Activated T-cell treated with anti-CD3 and anti-CD28 coated beads, Interleukin-2, amount 50 U/mL, for 72 hours (primary cell): ENCODE measurements at places on chromosomes 16 and 17. TPM values are rescaled to one million over a fixed set of nuclear protein-coding genes. Genes with fewer than 3 reads are reported as not detected.

DNA sequence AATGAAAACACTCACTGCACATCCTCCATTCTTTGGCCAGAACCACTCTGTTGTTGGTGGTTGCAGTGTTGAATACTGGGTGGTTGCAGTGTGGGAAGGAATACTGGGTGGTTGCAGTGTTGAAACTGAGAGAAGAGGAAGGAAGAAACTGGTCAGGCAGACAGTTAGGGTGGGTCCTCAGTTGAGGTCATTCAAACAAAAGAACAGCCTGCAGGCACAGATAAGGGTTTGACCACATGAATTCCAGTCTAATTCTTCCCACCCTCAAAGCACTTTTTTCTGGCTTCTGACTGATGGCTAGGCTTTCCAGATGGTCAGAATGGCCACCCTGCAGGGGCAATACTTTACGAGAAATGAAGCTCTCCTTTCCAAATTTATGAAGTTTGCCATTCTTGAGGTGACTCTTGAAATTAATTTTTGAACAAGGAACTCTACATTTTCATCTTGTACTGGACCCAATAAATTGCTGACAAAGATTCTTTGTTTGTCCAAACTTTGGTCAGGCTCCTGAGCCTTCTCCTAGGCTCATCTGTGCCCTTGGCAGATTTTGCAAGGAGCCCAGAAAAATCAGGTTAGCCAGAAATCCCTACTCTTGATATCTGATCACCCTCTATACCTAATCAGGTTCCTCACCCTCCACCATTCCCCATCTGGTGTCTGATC is 596.6 kb upstream of the CDH5 start:
- DNase-seq: no peak

DNA sequence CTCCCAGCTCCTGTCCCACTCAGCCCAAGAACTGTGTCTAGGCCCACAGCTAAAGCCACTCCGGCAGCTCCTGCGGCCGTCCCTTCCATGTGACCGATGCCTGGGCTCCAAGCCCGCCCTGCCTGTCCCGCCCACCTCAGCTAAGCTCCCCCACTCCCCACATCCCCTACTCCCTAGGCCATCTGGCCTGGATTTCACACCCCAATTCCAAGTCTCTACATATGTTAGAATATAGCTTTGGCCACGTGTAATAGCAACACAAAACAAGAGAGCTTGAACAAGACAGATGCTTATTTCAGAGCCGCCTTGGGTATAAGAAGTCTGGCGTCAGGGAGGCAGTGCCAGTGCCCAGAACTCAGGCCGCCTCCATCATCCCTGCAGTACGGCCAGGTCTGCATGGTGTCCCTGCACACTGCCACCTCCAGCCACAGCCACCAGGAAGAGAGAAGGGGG is 30.0 kb upstream of the USP22 start:
- DNase-seq: no peak

DNA sequence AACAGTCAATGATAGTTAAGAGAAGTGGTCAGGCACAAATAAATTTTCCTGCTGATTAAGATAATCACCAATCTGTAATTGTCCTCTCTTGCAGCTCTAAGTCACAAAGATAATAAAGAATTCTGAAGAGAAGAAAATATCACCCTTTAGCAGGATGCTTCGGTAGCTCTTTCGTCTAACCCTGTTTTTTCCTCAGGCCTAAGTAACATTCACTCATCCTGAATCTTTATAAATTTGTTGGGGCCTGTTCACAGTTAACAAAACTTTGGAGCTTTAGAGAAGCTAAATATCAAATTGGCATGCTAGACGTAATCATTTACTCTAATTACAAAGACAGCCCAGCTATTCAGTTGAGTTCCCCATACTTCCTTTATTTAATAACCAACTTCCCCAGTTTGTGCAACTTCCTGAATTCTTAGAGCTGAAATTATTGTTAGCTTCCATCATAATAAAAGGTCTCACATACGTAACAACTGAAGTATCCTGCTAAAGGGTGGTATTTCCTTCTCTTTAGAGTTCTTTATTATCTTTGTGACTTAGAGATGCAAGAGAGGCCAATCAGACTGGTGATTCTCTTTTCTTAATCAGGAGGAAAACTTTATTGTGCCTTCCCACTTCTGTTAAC is 118.6 kb downstream of the TANGO6 start:
- no peak for DNase-seq

GRCh38 chr16:11136600-11136999 is 119.4 kb downstream of the SOCS1 start:
- DNase-seq: no peak

The MEOX1 gene
- total RNA-seq: 0.37 TPM

The OTOP3 gene
- total RNA-seq: not detected
